Aorta (tissue), 5 donors: ENCODE measurements at places on chromosomes 5 and 9. TPM values are rescaled to one million over a fixed set of nuclear protein-coding genes. Genes with fewer than 3 reads are reported as not detected.

HRH2 gene
- total RNA-seq, result 15.3 TPM

CCL27 gene
- total RNA-seq, result not detected

NFX1 gene
- total RNA-seq, result 35.8 TPM

SLC36A2 gene
- total RNA-seq, result not detected

ABHD17B gene
- 38.0 TPM for total RNA-seq

ZDHHC11B gene
- total RNA-seq, result 5.9 TPM

CARD6 gene
- 19.8 TPM for total RNA-seq

RORB gene
- total RNA-seq, result 0.96 TPM

SPAAR gene
- 4.5 TPM for total RNA-seq

SPATA31D4 gene
- total RNA-seq, result not detected

ADAMTSL1 gene
- total RNA-seq, result 54.2 TPM

WDR38 gene
- not detected for total RNA-seq

MARCOL gene
- total RNA-seq, result not detected

PCDHGB4 gene
- 7.3 TPM for total RNA-seq

RANBP3L gene
- total RNA-seq, result 4.9 TPM

CNTFR gene
- 9.9 TPM for total RNA-seq

FAM169A gene
- 2.2 TPM for total RNA-seq

ORM2 gene
- total RNA-seq, result not detected

GBA2 gene
- total RNA-seq, result 83.9 TPM

LCP2 gene
- total RNA-seq, result 25.7 TPM

STING1 gene
- 111 TPM for total RNA-seq

FGF1 gene
- total RNA-seq, result 25.6 TPM
